ENCODE measurements at places on chromosomes 16 and 17.

GRCh38 chr17:7406235-7406825 is 1.3 kb upstream of the NLGN2 start:
- no peak for DNase-seq

DNA sequence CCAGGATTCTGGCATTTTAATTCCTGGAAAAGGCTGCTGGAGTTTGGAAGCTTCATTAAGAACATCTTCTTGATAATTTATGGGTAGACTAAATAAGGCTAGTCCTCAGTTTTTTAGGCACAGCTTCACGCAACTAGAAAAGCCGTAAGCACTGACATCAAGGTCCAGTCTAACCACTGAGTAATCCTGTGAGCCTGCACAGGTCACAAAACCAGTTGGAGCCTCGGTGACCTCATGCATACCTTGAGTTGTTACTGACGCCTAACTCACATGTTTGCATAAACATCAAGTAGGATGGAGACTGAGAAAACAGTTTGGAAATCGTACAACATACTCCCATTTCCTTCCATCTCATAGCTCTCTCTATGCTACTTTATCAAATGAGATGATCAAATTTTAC is 63.8 kb upstream of the RCVRN start:
- no peak for DNase-seq

DNA sequence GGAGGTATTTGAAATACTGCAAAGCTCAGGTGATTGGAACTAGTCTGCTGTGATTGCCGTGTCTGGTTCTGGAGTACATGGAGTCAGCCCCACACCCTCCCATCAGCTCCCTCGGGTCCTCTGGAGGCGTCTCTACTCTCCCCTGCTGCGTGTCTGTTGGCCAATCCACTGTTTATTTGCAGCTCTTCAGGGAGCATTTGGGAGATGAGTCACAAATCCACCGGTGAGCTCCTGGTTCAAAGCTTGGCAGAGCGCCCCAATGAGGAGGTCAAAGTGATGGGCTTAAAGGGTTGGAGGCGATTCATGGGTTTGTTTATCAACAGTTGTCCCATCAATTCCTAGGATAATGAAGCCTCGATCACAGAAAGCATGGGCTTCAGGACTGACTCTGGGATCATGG is 14.6 kb downstream of the CALB2 start:
- no peak for DNase-seq

GRCh38 chr17:82890339-82890730 is 50.5 kb upstream of the ZNF750 start:
- DNase-seq, result no peak

GRCh38 chr16:1014771-1015495 is 33.4 kb downstream of the SOX8 start:
- no peak for DNase-seq

DNA sequence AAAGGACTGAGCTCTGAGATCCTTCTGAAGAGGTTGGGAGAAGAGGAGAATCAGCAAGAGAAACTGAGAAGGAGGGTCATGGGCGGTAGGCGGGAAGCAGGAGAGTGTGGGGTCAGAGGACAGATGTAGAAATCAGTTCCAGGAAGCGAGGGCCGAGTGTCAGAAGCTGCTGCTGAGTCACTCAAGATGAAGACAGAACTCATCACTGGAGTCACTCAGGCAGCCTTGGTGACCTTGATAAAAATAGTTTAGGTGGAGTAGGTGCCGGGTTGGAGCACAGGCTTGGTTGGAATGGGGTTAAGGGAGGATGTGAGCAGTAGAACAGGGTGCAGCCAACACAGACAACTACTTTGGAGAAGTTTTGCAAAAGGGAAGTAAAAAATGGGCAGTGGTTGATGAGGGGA is 6.1 kb upstream of the ITGAM start:
- peak; percentile 88 for DNase-seq

DNA sequence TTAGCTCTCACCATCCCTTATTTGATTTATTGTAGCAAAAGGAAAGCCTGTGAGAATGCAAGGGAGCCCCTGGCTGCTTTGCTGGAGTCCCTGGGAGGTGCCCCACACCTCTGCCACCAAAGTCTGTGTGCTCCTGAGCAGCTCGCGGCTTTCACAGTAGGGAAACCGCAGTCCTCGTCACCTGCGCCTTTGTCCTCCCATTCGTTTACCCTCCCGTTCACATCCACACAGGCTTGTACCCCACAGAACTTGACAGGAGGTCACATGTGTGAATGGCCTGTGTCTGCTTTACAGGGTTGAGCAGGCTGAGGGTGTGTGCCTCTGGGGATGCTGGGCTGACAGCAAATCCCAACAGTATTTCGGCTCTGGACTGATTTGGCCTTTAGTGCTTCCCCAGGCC is 152.5 kb downstream of the LGALS9B start:
- DNase-seq, result no peak

- no peak for DNase-seq
Measured at GRCh38 chr17:56393156-56393555, 200.3 kb upstream of the NOG start.

- DNase-seq, result no peak
Measured at GRCh38 chr17:77593081-77593480, 365.4 kb upstream of the TNRC6C start.

DNA sequence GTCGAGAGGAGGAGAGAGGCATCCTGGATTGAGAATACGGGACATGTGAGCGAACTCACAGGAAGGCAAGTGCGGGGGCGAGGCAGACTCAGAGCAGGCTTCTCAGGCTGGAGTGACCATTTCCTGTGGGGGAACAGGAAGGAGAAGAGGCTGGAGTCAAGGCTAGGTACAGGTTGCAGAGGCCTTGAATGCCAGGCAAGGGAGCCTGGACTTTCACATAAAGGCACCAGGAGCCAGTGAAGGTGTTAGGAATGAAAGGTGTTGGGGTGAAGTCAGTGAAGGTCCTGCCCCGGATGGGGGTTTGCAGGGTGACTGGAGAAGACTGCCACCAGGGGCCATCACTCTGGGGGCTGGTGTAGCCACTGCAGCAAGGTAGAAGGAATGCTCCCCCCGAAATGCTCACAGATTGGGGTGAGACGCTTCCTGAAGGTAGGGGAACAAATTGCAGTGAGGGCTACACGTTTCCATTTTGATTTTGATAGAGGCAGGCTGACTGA is 5.3 kb upstream of the GPRC5C start:
- DNase-seq, result no peak

DNA sequence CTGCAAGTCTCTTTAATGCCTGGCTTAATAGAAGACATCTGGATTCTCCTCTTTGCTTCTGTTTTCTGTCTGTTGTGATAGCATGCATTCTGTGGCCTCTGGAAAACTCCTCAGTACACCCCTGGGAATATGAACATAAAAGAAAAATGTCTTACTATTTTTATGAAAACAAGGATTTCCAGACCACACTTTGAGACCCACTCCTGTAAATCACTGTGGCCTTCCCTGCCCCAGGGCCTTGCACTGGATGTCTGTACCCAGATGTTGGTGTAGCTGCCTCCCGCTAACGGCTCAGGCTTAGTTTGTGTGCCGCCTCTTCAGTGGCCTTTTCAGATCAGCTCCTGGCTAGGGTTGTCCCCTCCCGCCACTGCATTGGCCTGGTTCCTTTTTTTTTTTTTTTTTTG is 126.6 kb downstream of the SOCS1 start:
- DNase-seq, result no peak

GRCh38 chr16:48963901-48964615 is 317.6 kb downstream of the CBLN1 start:
- no peak for DNase-seq

GRCh38 chr16:77840093-77840492 is 51.7 kb downstream of the VAT1L start:
- DNase-seq, result no peak

All from lower leg skin (tissue), 4 donors.